ENCODE measurements at places on chromosomes 11 and 22.

GRCh38 chr11:46541593-46542371 lies 52.0 kb downstream of the AMBRA1 start:
- no peak for DNase-seq

DNA sequence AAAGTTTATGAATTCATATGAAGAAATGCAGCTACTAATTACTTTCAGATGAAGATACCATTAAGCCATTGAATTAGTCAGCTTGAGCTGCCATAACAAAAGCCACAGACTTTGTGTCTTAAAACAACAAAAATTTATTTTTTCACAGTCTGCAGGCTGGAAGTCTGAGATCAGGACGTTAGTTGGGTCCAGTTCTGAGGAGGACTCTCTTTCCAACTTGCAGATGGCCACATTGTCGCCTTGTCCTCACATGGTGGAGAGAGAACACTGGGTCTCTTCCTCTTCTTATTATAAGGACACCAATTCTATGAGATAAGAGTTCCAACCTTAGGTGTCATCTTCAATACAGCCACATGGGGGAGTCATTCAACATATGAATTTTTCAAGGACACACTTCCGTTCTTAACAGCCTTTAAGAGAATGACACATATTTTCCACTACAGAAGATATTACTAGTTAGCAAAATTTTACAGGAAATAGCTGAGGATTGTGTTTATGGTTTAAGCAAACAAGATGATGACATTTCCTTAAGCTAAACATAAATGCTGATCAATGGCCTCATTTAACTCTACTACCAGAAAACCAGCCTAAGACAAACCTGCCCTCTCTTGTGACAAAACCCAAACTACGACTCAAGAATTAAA lies 56.0 kb downstream of the DCUN1D5 start:
- peak; percentile 29 for DNase-seq

DNA sequence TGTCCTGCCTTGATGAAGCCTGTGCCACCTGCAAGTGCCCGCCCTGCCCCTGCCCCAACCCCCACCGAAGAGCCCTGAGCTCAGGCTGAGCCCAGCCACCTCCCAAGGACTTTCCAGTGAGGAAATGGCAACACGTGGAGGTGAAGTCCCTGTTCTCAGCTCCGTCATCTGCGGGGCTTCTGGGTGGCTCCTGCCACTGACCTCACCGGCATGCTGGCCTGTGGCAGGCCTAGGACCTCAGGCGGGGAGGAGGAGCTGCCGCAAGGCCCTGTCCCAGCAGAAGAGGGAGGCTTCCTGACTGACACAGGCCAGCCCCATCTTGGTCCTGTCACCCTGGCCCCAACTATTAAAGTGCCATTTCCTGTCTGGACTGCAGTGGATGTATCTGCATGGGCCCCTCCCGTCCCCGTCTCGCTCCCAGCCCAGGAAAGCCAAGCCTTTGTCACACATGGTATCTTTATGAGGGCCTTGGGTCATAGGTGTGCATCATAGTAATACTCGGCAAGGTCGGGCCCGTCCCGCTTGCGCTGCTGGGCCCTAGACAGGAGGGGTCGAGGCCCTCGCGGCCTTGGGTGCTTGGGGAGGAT lies 882 bp downstream of the FREY1 start:
- DNase-seq: no peak

GRCh38 chr22:40511604-40512003 lies 124.9 kb downstream of the MRTFA start:
- DNase-seq: no peak

DNA sequence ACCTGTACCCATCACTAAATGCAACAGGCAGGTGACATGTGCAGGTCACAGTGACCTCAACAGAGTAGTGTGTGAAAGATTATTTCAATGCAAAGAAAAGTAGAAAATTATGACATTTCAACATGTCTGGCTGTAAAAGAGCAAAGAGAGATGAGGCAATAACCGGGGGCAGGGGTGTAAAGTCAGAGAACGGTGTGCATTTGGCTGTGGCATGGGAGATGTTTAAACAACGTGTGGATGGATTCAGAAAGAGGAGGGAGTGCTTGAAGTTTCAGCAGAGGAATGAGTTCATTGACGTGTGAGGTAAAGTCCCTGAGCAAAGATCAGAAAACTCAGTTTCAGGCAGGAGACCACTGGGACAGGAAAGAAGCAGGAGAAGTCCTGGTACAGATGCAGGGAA lies 229.7 kb downstream of the BUD13 start:
- no peak for DNase-seq

- no peak for DNase-seq
Measured at GRCh38 chr11:77085652-77086051, 17.0 kb upstream of the OMP start.

DNA sequence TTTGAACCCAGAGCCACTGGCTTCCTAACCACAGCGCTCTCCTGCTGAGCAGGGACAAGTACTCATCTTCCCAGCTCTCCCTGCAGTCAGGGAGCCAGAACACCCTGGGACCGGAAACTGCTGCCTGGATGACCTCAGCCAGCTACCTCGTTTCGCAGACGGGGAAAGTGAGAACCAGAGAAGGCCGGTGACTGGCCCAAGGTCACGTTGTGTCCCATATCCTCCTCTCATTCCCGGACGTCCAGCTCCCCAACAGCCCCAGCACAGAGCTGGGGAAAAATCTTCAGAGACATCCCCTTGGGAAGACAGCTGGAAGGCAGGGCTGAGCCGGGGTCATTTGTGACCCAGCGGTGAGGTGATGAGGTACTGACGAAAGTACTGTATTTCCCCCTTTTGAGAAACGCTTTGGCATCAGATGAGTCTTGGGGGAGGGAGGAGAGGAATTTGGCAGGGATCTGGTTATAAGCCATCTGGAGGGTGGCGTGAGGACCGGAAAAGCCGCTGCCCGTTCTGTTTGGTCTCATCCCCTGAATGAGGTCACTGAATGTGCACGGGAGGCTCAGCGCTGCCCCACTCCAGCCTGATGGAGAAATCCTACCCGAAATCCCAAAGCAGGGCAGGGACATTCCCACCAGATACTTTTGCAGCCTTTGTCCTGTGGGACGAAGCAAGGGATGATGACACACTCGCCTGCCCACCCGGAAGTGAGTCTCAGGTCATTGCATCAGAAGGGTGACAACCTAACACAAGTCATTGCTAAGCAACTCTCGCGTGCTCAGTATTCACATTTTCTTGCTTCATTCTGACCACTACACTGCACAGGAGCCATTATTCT lies 41.1 kb downstream of the LIF start:
- no peak for DNase-seq

DNA sequence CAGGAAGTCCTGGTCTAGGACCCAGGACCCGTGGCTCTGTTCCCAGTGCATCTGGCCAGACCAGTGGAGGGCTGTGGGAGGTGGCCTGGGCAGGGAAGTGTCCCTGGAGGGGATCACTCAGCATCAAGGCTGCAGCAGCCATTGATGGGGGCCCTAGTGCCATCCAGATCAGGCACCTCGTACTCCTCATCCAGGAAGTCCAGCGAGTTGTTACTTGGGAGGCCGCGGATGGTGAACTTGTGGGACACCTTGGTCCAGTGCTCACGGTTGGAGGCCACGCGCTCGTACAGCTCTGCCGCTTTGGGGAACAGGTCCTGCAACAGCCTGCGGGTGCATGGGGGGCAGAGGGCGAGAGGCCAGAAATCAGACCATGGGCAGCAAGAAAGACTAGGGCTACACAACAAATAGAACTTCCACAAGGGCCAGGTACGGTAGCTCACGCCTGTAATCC lies 96.9 kb downstream of the PDE2A start:
- DNase-seq: no peak

GRCh38 chr22:41479671-41480396 lies 10.9 kb downstream of the ACO2 start:
- DNase-seq: no peak

DNA sequence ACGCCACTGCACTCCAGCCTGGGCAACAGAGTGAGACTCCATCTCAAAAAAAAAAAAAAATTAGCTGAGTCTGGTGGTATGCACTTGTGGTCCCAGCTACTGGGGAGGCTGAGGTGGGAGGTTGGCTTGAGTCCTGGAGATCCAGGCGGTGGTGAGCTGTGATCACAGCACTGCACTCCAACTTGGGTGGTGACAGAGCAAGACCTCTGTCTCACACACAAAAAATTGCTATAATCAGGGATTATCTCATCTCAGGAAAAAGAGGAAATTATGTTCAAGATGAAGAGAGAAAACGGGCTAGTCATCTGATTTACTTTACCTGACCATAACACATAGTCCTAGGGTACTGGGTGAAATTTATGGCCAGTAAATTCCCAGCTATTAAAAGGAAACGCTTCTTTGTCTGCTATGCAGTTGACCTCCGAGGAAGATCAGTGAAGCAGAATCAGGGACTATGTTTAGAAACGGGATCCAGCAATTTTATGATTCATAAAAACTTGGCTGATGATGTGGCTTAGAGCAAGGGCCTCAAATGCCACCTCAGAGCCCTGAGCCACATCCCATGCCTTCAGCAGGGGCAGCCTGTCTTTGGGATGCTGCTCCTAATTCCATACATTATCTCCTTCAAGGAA lies 386.2 kb downstream of the NTM start:
- no peak for DNase-seq

- DNase-seq: no peak
Measured at GRCh38 chr11:103806130-103806895, 230.1 kb upstream of the DDI1 start.

GRCh38 chr11:8066911-8067455 lies 14.0 kb upstream of the TUB start:
- DNase-seq: no peak

DNA sequence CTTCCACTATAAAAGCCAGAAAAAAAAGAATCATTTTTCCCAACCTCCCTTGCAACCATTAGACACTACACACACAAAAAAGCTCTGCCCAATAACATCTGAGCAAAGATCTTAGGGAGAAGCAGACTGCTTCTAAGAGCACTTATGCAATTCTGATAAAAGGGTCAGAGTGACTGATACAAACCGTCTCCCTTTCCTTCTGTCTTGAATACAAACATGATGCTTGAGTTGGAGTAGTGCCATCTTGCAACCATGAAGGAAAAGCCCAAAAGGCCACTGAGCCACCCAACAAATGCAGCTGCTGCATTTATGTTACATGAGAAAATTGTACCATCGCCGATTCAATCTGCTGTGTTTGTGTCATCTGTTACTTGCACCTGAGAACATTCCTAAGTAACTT lies 47.6 kb upstream of the EED start:
- DNase-seq: no peak

- DNase-seq: no peak
Measured at GRCh38 chr22:46450931-46451561, 86.4 kb downstream of the CELSR1 start.

DNA sequence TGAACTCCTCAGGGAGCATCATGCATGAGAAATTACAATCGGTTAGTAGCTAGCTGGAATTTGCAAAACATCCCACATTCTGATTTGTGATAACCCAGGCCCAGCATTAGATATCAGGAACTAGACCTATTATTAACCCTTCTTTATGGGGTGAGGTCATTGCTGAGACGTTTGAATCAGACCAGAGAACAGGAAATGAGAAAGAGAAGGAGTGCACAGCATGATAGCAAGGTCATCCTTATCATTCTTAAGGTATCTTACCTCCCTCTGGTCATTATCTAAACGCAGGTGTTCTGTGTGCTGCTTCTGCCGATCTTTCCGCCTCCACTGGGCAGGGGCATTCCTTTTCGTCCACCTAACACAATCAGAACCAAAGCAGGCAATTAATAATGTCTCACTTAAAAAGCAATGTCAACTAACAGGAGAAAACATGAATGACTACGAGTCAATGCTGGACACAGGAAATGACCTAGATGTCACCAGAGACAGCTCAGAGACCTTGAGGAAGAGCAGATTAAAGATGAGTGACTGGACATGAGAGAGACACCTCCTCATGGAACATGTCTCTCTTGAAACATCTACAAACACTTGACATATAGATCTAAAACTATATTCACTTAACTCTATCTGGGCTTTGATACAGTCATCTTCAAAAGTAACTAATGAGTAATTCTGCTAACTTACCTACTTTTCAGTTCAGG lies 78.3 kb upstream of the SCUBE2 start:
- DNase-seq: no peak

DNA sequence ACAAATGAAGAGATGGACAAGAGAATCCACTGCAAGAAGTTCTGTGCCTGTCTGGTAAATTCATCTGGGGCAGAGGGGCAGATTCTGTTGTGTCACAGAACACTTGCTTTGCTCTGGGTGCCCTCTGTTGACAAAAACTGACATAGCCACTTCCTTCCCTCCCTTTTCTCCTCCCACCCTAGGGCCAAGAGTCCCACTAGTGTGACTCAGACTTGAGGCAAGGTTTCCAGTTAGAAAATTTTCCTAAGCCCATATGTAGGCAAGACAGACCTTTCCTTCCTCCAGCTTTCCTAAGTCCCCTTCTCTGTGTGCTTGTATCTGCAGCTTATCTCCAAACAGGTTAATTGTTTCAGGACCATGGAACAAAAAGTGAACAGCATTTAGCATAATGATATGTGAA lies 106.8 kb downstream of the RBFOX2 start:
- DNase-seq: no peak

GRCh38 chr22:11613898-11614755 lies 3913.9 kb upstream of the OR11H1 start:
- DNase-seq: no peak

DNA sequence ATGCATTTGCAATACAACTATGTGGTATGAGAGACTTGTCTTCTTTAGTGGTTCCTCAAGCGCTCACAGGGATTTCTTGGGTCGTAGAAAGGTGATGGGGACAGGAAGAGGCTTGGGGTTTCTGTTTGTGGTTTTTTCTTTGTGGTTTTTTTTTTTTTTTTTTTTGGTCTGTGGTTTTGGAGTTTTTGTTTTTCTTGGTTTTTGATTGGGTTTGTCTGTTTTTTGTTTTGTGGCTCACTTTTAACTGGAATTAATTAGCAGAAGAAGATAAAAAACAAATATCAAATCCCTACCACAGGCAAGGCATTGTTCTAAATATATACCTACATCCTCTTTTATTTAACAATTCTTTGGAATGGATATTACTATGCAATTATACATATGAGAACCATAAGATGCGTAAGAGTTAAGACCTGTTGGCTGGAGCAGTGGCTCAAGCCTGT lies 5.5 kb downstream of the TTC28 start:
- no peak for DNase-seq

GRCh38 chr22:19772673-19773469 lies 12.3 kb downstream of the TBX1 start:
- DNase-seq: no peak
